NCI-H2081 (cell line): ENCODE measurements at places on chromosomes 2 and 18.
A peak's percentile ranks its signal among the peaks of the same experiment; 100 is the strongest.

DNA sequence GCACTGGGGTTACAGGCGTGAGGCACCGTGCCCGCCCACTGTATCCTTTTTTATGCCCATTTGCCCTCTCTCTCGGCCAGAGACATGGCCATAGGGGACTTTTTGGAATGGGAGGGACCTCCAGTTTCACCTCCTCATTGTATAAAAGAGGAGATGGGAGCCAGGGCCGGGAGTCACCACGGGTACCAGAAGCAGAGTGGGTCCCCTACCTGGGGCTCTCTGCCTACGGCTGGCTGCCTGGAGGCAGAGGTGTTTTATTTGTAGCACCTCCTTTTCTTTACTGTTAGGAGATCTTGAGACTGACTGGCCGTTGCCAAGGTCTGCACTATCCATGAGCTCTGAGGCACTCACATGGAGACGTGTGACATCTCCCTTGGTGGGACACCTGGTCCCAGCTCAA is 162.8 kb downstream of the LDLRAD4 start:
- no peak for DNase-seq

DNA sequence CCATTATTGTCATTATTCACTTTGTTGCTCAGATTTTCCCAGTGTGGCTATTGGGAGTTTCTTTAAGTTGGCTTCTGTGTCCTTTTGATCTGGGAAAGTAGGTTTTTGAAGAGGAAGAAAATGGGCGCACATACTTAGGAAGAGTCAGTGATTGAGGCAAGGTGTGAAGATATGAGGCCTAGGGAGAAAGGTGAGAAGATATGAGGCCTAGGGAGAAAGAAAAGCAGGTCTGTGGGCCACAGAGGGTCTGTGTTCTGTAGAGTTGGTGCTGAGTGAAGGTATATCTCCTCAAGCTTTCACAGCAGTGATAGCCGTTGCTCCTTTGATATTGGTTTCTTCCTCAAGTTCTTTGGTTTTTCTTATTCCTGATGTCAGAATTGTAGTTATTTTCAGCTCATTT is 126.2 kb downstream of the AGPS start:
- no peak for DNase-seq

DNA sequence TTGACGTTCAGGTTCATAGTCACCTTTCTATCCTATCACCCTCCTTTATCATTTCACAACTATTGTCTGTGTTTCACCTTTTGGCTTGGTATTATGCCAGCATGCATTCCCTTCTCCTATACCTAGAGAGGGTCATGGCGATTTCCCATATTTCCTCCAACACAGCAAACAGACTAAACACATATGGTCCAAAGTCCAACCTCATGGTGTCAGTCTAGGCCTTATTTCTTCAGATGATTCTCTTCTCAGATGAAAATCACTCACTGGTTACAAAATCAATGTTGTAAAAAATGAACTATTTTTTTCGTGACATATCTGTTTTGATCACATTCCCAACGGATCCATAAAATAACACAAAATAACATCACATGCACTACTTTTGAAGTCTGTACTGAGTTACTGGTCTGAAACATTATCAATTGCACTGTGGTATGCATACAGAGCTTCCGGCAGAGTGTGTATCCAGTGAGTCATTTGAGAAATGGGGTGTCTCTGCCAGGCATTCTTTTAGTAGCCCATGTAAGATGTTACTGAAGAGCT is 204.8 kb upstream of the GALNT5 start:
- DNase-seq, result no peak

GRCh38 chr2:31205186-31205585 is 12.1 kb downstream of the CAPN14 start:
- no peak for DNase-seq

- DNase-seq, result peak; percentile 25
These were observed 126.2 kb upstream of the LGALSL start for GRCh38 chr2:64327510-64328414.

DNA sequence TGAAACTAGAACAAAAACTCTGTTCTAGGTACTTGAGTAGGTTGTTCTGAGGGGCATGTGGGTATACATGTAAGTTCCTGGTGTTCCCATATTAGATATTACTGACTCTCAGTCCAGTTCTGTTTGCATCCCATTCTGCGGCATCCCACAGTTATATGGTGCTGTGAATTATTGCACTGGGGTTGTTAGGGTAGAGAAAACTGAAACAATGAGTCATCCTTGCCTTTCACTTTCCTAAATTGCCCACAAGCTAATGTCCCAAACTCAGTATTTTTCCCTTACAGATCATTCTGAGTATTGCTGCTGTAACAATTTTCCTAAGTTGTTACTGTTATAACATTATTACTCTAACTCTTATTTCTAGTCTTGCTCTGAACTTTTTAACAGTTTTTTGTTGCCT is 3.0 kb downstream of the WDR75 start:
- no peak for DNase-seq

DNA sequence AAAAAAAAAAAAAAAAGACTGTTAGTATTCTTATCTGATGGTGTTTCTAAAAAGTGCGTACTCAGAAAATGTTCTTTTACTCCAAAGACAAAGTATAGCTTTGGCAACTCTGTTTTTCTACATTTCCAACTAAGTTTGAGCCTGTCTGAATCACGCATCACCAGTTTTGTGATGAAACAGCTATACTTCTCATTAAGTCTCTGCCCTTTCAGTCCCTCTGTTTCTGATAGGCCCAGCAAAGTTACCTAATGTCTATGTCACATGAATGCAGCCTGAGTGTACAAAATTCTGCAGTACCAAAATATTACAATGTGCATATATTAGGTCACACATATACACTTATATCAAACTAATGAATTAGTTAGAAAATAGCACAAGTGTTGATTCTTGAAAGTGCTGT is 22.4 kb downstream of the TWSG1 start:
- no peak for DNase-seq

GRCh38 chr2:191333911-191334357 is 88.7 kb downstream of the MYO1B start:
- DNase-seq, result no peak

DNA sequence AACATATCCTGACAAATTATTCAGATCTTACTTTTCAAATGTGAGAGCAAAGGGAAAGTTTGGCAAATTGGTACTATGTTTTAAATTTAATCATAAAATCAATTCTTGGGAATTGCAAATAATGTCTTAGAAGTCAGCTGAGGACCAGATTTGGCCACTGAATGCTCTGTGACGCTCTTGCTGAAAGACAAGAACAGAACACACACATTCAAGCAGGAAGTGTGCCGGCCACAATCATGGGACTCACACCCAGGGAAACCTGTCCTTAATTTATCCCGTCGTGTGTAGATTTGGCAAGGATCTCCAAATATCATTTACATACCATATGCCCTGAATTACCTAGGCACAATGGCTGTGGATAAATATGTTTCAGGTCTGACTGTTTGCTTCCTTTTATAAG is 253.1 kb downstream of the TCF4 start:
- DNase-seq, result peak; percentile 68

DNA sequence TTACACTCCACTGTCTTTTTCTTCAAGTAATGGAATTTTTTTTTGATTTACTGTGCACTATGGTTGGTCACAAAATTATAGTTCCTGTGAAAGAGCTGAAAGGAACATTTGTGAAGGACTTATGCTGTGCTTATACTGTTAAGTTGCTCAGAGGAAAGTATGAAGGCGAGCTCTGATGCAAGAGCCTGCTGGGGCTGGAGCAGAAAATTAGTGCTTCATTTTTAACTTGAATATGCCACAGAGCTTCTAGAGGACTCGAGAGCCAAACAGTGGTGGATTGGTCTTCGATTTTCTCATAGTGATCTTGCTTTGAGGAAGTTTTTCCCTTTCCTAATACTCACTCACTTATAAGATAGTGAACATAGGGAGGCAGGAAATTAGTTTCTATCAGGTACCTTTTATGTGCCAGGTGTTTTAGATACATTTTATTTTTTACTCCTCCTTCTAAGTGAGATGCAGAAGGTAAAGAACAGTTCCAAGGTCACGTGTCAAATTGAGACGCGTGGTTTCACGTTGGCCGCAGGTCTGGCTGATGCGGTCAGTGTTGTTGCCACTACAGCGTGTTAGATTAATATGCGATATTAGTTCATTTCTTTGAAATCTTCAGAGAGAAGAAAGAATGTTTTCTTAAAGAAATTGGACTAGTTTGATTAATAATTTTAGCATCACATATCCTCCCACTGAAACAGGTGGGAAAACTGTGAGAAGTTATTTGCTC is 20.2 kb downstream of the GATA6 start:
- no peak for DNase-seq

GRCh38 chr2:66925128-66925527 is 472.0 kb upstream of the ETAA1 start:
- DNase-seq, result no peak

DNA sequence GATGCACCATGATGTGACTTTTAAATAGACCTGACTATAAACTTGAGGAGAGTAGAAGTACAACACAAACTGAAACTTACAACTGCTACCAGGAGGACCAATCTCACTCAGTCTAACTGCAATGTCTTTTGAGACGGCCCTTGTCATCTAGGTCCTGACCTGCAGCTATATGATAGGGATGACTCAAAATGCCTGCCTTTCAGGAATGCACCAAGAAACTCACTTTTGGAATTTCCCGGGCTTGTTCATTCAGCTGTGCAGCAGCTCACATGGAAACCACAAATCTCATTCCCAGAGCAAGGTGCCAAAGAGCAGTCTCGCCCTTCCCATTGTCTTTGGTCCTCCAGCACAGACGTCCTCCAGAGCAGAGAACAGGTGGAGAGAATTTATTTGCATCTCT is 113.7 kb downstream of the SPOPL start:
- DNase-seq, result no peak

- no peak for DNase-seq
These were observed 12.5 kb downstream of the MRPL35 start for GRCh38 chr2:86211796-86212188.

DNA sequence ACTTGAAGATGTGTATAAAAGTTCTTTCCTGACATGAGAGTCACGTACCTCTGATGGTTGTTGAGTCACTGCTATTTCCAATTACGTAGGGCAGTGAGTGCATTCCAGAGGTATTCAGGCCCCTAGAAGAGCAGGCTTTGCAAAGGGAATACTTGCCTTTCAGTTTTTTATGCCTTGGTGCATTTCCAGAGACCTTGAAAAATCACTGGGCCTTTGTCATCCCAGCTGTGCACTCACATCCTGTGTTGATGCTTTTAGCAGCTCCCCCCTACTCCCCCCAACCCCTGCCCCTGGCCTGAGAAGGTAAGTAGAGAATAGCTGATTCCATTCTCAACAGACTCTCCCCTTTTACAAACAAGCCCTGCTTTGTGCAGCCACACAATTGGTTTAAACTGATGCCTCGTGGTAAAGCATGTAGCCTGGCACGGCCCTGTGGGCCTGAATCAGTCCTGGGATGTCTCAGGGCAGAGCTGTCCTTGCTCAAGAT is 174.2 kb downstream of the PRPF40A start:
- DNase-seq, result peak; percentile 1

DNA sequence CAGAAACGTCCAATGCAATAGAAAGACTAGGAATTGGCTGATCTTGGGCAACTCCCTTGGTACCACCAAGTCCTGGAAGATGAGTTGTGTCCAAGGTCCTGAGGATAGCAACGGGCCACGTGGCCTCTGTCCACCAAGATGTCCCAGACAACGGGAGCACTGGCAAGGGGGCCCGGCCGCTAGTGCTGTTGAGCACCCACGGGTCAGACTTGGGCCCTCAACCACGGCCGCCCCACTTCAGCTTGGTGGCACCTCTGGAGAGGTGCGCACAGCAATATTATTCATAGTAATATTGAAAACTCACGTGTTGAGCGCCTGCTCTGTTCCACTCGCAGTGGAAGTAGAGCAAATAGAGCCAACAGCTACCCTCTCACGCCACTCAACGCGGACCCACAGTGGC is 19.0 kb downstream of the PASK start:
- no peak for DNase-seq

GRCh38 chr2:197705912-197706838 is 1.0 kb downstream of the MARS2 start:
- DNase-seq, result no peak

GRCh38 chr2:37543999-37544557 is 127.4 kb downstream of the CDC42EP3 start:
- DNase-seq, result no peak

GRCh38 chr2:173966274-173967098 is 1.3 kb upstream of the SP3 start:
- DNase-seq, result no peak

DNA sequence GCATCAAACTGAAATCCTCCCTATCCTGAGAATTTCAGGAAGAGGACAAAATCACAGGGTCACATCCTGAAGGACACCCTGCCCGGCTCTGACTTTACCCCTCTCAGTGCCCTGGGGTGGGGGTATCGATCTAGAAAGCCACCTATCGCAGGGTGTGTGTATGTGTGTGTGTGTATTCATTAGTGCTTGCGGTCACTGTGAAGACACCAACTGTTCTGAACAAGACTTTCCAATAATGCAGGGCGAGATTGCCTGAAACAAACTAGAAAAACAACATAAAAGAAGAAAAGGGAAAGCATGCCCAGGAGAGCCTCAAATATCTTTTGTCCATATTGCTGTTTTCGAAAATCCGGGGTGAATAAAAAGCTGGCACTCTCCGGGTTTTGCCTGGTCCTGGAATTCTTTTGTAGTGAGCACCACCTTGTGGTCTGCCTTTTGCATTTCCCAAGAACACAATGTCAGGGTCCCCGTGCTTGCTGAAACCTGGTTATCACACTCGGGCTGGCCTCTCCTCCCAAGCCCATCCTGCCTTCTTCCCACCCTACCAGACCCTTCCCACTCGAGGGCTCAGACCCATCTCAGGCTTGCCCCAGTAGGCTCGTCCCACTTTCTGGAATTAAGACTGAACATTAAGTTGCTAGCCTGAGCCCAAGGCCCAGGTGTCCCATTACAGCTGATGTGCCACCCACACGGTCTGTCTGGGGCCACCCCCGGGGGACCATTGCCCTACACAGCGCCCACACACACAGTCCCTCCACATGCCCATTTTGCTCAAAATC is 25.0 kb upstream of the COPS8 start:
- peak; percentile 21 for DNase-seq

DNA sequence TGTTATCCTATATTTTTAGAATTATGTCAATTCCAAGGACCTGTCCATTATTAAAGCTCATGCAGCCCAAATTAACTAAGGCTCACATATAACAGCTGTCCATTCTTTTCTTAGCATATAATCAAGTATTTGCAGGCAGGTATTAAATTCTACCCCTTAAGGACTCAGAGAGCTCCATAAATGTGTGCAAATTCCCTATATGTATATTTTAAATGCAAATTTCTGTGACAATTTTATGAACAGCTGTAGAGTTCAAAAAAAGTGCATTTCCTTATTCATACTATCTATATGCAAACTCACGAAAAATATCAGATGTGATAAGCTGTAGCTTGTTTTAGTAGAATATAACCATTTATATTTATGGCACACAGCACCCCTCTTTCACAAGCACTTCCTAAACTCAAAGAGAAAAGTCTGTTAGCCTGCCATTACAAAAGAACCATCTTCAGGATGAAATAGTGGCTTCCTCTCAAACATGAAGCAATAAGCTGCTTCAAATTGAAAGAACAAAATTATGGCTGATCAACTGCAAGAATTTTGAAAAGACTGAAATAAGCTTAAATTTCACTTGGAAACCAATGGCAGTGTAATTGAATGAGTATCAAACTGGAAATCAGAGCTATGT is 155.0 kb upstream of the REG3G start:
- DNase-seq, result no peak

GRCh38 chr2:176205126-176205525 is 16.7 kb downstream of the HOXD1 start:
- DNase-seq, result no peak
